Left hindlimb (tissue), 1 donor: ENCODE measurements at places on chromosomes 11 and 22.

- peak; percentile 13 for DNase-seq
These were observed 49.3 kb upstream of the LINC01488 start for GRCh38 chr11:69431893-69432738.

GRCh38 chr11:93997741-93998140, 23.4 kb upstream of the HEPHL1 start:
- no peak for DNase-seq

GRCh38 chr11:57318178-57318577, 6.6 kb downstream of the TNKS1BP1 start:
- DNase-seq = no peak

DNA sequence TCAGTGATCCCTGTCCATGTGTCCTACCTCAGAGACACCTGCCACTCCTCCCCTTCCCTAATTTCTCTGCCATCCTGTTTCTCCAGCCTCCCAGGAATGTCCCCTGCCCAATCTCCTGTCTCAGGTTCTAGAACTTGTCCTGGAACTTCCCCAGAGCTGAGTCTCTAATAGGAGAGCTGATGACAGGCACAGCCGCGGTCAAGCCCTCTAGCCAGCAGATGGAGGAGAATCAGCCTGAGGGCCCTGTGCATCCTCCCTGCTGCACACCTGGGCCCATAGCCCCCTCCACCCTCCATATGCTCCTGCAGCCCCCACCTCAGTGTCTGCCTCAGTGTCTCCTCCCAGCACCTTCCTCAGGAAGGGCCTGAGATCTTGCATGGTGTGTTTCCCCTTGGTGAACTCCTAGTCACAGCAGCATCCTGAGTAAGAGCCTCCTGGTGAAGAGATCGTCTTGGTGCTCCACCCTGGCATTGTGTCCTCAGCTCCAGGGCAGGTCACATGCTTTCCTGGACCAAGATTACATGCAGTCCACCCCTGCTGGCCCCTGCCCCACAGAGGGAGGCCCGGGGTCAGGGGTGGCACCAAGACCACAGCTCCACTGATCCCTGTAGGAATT, 43.9 kb upstream of the VPREB1 start:
- DNase-seq = no peak
